ENCODE measurements at places on chromosomes 16 and 17.

DNA sequence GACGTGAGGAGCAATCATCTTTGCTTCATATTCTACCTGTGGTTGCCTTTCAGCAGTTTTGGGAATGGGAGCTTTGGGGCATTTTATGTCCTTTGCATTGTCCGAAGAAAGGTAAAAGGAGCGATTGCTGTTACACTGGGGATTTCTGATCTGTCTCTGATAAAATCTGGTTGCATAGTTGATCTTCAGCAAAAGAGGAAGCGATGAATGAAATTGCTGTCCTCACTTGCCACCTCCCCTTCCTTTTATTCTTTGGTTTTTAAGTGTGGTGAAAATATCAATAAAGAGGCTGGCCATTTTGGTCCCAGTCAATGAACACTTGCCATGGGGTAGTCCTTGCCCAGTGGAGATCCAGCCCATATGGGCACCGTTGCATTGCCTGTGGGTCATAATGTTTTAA lies 236.8 kb downstream of the MSI2 start:
- no peak for DNase-seq

DNA sequence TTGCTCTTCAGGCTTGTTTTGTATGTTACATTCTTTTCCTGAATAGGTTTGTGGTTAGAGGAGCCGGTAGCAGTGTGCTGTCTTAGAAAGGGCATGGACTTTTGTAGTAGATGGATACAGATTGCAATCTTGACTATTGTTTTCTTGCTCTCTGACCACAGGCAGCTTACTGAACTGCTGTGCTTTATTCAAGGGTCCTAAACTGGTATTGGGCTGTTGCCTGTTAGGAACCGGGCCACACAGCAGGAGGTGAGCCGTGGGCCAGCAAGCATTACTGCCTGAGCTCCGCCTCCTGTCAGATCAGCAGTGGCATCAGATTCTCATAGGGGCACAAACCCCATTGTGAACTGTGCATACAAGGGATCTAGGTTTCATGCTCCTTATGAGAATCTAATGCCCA lies 373.9 kb downstream of the CPPED1 start:
- no peak for DNase-seq

DNA sequence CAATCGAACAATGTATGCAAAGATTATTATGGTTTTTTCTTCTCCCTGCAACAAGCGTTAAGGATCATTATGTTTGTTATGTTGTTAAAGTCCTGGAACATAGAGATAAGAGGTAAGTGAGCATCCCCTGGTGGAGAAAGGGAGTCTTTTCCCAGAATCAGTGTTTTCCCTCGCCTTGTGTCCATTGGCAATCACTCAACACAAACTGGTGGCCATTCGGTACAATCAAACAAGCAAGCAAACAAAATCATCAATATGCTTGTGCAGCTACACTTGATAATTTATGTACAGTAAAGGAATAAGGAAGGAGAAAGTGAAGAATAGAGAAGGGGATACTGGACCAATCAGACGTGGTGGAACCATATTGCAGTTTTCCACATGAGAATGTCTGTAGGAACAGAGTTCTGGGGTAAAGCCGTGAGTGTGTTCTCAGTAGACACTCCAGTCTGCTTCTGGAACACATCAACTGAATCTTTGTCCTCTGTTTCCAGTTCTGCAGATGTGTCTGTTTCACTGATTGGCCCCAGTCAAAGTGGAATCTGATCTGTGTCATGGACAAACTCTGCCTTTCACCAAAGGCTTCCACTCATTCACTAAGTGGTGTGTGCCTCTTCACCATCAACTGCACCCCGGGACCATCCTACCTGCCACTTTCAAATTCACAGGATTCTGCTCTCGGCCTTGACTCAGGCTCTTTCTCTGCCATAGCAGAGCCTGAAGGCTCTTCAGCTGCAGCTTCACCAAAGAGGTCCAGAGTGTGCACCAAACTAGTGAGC lies 169.5 kb downstream of the AHSP start:
- DNase-seq, result peak; percentile 41

- DNase-seq, result peak; percentile 7
These were observed at the start of gene P2RX5 for GRCh38 chr17:3695723-3696411. P2RX5 (minus strand) TSS chr17:3696155; CDS start chr17:3696005, 150 bp downstream.

DNA sequence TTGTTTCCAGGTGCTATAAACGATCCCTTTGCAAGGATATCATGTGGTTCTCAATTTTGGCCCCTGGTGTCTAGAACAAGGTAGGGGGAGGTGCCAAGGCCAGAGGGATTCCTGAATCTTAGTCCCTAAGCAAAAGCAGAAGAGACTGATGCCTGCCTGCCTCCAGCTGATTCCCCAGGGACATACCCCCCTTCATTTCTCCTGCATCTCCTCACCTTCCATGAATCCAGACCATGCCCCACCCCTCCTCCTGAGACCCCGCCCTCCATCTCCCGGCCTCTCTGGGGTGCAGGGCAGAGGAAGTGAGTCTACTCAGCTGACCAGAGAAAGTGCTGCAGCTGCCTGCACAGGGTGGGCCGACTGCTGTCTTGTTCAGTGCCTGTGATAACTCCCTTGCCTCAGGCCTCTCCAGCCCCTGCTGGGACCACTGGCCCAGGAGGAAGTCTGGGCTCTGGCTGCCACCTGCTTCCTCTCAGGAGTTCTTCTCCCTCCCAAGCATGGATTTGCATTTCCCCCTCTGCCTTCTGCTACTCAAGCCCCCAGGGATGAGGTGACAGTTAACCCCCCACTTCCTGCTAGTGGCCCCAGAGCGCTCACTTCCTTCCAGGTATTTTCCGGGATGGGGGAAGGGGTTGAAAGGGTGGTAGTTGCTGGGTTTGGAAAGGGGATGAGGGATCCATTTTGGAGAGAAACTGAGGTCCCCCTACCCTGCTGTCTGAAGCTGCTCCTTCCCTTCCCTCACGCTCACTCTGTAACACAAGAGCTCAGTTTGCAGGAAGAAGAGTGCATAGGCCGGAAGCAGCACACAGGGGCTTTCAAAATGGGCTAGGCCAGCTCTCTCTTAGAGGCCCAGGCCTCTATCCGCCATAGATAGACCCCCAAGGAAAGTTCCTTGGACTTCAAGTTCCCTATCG lies 10.5 kb upstream of the TSPOAP1 start:
- peak; percentile 92 for DNase-seq

DNA sequence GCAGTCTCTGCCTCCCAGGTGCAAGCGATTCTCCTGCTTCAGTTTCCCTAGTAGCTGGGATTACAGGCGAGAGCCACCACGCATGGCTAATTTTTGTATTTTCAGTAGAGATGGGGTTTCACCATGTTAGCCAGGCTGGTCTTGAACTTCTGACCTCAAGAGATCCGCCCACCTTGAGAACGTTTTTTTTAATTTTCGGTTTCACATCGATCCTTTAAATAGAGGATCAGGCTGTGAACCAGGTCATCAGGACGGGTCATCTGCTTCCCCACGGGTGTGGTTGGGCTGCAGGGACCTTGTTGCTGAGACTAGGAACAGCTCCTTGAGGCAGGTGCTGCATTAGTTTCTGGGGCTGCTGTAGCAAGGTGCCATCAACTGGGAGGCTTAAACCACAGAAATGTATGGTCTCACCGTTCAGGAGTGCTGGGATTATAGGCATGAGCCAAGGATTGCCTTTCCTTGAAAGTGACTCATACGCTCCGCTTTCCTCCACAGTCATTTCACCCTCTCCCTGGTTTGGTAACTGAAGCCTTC lies 7.9 kb upstream of the NAGPA start:
- peak; percentile 28 for DNase-seq

GRCh38 chr17:4584101-4584916 lies at the start of gene SMTNL2:
SMTNL2 (plus strand) TSS chr17:4584529; CDS start chr17:4584606, 77 bp downstream.
- no peak for DNase-seq

Measured in fibroblast of skin of back (primary cell).